ENCODE measurements at places on chromosomes 2 and 18.

DNA sequence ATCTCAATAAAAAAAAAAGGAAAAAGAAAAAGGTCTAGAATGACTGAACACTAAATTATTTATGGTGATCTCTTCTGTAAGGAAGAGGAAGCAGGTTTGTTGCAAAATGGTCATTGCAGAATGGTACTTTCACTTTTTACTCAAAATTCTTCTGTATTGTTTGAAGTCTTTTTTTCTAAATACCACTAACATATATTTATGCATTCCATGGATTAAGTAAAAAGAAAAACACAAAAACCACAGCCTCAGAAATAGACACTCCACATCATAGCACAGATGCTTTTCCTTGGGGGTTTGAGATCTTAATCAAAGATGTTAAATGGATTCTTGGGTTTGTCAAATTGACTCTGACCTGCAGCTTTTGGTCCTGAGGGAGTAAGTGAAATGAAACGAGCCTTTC, 47.4 kb downstream of the RHOB start:
- DNase-seq: no peak

GRCh38 chr18:69213842-69214241, 186.8 kb upstream of the DOK6 start:
- no peak for DNase-seq

DNA sequence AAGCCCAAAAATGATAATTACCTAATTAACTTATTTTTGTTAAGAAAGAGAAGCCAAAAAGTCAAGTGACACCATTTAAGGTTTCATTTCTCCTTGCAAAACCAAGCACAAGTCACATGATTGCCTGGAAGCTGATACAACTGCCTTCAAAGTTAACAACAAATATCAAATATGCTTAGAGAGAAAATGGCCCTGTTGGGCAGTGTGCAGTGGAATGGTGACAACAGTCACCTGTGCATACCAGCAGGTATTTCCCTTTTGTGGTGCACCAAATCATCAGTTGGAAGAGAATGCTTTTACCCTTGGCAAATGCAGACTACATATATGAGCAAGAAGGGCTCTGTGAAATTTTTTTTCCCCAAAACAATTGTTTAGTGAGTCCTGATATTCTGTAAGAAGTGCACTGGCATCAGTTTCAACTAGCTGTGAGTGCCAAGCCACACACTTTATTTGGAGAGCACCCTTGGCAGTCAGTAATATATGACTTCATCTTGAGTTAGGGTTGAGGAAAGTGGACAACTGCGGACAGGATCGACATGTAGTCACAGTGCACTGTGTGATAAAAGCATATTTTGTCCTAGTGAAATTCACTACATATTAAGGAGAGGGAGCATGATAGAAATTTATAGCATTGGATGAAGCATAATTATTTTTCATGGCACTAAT, 74.9 kb upstream of the DOCK10 start:
- no peak for DNase-seq

DNA sequence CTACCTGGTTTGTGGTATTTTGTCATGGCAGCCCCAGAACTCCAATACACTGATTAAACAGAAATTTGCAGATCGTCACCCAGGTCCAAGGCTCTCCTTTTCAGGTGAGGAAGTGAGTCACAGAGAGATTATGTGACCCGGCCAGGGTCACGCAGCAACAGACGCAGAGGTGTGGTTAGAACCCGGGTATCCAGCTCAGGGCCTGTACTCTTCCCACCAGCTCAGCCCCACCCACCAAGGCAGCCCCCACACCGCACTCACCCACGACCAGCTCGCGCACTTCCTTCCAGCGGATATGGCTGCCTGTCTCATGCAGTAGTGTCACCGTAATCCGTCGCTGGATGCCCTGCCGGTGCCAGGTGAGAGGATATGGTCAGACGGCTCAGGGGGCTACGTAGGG, 48.1 kb downstream of the AQP12A start:
- DNase-seq: no peak

- no peak for DNase-seq
Observed at GRCh38 chr18:34077599-34077998, 147.1 kb downstream of the NOL4 start.

DNA sequence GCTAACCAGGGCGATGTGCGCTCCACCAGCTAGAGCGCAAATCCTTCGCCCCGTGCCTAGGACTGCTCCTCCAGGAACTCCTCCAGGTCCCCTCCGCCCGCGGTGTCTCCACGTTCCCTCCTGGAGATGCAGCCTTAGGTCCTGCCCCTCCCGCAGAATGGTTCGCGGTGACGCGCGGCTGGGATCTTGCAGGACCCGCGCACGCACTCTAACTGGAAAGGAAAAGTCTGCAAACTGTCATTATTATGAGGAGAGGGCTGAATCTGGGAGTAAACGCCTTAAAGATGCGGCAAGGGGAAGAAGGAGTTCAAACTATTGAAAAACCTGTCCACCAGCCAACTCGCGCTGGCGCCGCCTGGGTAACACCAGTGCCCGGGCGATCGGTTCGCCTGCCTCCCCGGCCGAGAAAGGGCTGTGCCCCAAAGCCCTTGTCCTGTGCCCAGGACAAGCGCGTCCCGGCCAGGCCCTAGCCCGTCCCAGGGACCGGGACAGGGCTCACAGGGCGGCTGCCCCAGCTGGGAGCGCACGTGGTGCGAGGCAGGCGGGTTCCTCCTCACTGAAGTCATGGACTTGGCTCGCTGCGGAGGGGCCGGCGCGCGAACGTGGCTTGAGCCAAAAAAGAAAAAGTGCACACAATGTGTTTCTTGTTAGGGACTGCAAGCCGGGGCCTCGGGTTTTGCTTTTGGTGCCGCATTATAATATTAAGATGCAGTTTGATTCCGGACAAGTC, 5.5 kb upstream of the ID2 start:
- DNase-seq: no peak

- no peak for DNase-seq
Observed at GRCh38 chr2:83058683-83059082, 1400.4 kb downstream of the SUCLG1 start.

All from cerebellar nuclear complex (tissue), 1 donor.